ENCODE measurements at places on chromosomes 3 and 15.

DNA sequence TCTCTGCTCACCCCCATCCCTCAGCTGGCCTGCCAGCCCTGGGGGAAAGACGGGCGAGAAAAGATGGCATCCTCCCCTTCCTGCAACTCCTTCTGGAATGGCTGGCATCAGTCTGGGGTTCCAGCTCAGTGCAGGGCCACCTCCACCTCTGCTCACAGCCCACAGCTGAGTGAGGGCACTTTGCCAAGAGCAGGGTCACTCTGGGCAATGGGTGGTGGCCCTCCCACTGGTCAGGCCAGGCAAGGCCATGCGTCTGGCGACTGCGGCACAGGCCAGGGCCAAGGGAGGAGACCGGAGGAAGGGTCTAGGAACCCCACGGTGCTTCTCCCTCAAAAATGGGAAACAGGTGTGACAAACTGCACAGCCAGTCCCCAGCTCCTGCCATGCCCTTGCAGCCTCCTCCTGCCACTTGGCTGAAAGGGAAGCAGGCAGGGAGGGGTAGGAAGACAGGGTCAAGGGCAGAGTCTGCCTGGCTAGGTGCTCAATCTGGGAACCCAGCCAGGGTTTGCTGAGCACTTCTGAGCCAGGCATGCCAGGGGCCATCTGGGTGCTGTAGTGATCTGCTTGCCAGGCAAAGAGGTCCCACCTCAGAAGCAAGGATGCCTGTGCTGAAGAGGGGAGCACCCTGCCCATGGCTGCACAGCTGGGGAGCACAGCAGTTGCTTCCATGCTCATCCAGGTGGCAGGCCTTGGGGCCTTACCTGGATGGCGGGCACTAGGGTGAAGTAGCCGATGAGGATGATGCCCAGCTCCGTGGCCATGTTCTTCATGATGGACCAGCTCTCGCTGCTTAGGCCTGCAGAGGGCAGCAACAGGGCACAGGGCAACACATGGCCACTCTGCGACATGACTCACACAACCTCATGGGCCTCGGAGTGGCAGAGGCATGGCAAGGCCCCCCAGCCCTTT lies 41.2 kb downstream of the PTPN23 start:
- DNase-seq: no peak

- DNase-seq: peak; percentile 26
Measured at GRCh38 chr3:141275032-141275422, 43.4 kb downstream of the PXYLP1 start.

DNA sequence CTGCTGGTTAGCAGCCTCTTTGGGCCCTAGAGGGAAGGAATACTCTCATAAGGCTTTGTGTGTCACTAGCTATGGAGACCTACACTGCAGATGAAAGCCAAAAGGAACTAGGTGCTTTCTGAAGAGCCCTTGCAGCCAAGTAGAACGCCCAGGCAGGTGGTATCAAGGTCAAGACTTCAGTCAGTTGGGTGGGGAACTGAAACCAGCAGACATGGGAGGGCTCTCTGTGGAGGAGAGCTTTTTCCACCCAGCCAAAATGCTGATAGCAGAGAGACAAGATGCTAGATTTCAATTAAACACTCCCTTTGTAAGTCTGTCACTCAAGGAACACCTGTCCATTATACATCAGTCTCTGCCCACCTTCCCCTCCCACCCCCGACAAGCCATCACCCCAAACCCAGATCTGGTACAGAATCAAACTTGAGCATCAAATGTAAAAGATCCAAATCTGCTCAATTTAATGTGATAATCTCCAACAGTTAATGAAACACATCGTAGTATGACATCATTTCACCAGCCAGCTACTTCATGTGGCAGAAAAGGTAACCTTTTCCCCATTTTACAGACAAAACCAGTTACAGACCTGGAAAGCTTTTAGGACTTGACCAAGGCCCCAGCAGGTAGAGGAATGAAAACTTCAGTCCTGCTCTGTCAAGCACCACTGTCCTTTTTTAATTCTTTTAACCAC lies 14.6 kb downstream of the MRPS25 start:
- no peak for DNase-seq

GRCh38 chr3:27354161-27354560 lies 15.0 kb downstream of the NEK10 start:
- DNase-seq: no peak

DNA sequence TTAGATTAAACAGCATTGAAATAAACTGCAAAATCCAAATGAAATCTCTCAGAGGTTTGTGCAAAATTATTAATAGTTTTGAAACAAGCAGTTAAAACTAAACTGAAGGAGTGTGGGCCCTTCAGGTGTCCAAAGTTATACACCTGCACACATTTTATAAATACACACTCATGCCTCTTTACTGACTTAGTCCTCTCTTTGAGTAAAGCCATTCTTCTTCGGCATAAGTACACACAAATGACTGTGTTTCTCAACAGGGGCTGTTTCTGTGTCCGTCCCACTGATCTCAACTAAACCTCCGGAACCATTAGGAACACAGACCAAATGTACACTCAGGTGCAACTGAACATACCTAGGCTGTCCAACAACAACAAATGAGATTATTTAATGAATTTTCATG lies 18.8 kb downstream of the MECOM start:
- no peak for DNase-seq

DNA sequence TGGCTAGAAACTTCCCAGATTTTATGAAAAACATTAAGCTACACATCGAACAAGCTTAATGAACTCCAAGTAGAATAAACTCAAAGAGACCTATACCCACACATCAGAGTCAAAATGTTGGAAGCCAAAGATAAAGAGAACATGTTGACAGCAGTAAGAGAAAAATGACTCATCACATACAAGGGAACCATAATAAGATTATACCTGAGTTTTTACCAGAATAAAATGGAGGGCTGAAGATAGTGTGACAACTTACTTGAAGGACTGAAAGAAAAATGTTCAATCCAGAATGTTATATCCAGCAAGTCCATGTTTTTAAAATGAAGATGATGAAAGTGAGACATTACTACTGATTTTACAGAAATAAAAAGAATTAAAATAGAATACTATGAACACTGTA lies 22.8 kb downstream of the MYL3 start:
- DNase-seq: no peak

DNA sequence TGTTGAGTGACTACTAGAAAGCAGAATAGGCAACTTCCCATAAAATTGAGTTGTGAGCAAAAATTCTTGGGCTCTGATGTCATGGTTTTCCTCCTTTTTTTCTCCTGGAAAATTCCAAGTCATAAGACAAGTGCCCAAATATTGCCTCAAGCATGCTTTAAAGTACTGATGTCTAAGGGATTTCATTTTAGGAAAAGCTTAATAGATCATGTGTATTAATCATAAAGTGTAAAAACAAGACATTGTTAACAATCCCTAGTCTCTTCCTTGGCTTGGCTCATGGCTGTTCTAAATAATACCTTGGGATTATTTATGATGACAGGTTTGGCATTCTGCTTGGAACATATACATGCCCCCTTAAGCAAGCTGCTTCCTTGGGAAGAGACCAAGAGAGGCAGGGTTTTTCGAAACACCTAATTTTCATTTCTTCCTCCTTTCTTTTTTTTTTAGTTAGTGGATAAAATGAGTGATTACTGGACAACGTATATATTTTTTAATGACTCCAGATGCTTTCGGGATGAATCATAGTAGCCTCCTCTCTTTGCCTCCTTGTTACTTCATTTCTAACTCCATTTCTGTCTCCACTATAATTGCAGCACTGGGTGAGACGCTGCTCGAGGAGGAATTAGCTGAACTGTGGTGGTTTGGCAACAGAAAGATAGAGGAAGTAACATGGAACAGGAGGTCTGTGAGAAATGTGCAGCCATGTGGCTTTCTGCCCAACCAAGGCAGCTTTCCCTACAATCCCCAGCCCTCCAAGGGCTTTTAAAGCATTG lies 104.9 kb downstream of the TPRG1 start:
- no peak for DNase-seq

DNA sequence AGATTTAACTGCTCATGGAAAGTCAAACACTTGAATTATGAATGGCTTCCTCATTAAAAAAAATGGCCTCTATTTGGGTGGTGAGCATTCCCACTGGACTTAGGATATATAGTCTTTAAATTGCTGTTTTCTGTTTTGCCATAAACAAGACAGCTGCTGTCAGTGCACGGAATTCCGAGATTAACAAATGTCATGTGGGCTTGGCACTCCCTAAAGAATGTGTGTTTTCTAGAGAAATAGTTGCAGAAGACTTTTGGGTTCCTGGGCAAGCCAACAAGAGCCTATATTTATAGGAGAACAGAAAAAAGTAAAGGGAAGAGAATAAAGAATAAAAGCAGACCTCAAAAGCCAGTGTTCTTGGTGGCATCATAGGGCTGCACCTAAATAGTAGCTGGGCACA lies 13.6 kb upstream of the TFG start:
- no peak for DNase-seq

GRCh38 chr3:64930891-64931290 lies 243.1 kb upstream of the ADAMTS9 start:
- DNase-seq: no peak
